ENCODE measurements at places on chromosomes 12 and 14.
A peak's percentile ranks its signal among the peaks of the same experiment; 100 is the strongest.

- no peak for DNase-seq
Observed at GRCh38 chr12:99049774-99050173, 404.7 kb downstream of the APAF1 start.

GRCh38 chr14:35243956-35244355, 48.2 kb upstream of the PSMA6 start:
- DNase-seq: no peak

GRCh38 chr14:50529288-50530179, 2.8 kb downstream of the MAP4K5 start:
- DNase-seq: no peak

- DNase-seq: no peak
Observed at GRCh38 chr12:29682088-29682487, 101.7 kb downstream of the TMTC1 start.

- no peak for DNase-seq
Observed at GRCh38 chr14:56216626-56217379, 98.6 kb downstream of the PELI2 start.

DNA sequence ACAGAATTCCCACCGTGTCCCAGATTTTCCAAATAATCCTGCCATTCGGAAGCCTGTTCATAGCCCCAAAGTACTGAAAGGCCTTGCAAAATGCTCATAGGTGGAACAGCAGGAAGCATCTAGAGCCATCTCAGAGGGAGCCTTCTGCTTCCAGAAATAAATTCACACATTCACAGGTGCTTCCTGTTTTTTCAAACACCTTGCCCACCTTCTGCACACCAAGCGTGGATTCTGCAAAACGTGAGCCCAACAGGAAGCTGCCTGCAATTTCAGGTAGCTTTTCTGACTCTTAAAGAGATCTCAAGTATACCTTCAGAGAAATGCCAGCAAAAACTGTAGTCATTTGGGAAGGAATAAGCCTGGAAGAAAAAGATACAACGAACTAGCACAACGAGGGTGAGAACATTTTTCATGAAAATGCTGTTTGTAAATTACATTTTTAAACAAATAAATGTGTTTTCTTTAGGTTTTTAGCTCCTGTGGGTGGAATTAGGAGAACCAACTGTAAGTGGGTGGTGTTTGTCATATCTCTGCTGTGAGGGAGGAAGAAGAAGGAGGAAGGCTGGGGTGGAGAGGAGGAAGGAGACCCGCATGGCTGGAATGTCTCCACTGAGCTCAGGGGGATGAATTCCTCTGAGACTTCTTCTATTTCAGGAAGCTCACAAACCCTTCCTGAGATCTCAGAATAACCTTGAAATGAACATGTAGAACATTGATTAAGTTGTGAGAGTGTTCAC, at the start of gene IFNG-AS1:
TSS of gene IFNG-AS1 (plus strand) at position 264 of the 737 bp plus-strand sequence.
- no peak for DNase-seq

DNA sequence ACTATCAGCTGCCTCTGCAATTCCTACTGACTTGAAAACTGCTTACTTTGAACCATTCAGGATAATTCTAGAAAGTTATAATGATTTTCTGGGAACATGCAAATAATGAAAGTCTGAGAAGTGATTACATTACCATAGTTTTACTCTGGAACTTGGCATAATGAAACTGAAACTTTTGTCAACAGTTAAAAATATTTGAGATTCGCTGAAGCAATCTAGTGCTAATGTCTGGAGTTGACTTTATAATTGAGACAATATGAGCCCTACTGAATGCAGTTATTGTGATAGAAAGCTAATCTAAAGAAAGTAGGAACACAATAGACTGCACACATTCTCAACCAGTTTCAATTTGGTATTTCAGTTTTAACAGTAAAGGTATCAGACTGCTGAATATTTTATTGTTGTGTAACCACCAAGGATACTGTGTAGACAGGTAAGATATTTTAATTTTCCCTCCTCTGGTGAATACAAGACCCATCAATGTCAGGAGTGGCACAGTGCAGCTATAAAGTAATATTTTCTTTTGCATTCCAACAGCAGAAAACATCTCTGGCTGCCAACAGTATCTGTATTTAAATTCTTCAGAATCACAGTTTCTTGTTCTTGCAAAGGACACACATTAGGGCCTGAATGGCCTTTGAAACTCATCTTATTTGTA, 483.5 kb downstream of the ATP23 start:
- DNase-seq: no peak

DNA sequence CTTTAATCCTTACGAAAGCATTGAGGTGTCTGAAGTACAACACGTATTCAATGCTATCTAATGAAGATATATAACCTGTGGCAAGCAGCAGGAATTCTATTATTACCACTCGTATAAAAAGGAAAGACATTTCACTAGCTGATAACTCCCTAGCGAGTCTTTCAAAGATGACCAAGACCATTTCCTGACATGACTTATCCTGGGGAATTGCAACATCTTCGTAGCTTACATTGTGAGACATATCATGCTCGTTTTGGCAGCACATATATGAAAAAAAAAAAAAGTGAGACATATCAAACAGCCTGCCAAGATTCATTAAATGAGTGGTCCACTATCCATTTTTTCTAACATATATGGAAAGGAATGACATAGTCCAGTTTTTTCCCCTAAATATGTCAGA, 337.0 kb downstream of the FSCB start:
- no peak for DNase-seq

DNA sequence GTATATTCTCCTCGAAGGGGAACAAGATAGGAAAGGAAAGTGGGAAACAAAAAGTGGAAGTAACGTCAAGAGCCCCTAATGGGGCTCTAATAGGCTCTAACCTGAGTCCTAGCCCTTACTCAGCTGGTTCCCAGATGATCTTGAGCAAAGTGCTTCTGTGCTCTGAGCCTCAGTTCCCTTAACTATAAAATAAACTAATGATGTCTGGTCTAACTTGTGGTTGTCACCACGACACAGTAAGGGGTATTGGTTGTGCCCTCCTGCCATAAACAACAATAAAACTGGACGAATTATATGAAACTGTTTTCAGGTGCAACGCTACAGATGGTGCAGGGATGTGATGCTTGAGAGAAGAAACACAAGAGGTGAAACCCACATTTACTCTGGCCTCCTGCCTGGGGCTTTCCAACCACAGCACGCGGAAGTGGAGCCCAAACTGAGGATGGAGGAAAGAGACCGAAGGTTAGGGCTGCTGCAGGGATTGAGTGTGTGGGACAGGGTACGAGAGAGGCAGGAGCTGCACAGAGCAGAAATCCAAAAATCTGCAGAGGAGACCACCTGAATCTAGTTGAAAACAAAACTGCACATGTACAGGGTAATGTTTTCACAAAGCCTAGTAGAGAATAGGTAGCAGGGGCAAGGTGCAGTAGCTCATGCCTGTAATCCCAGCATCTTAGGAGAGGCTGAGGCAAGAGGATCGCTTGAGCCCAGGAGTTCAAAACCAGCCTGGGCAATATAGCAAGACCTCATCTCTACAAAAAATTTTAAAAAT, 45.6 kb upstream of the BCL2L14 start:
- no peak for DNase-seq

DNA sequence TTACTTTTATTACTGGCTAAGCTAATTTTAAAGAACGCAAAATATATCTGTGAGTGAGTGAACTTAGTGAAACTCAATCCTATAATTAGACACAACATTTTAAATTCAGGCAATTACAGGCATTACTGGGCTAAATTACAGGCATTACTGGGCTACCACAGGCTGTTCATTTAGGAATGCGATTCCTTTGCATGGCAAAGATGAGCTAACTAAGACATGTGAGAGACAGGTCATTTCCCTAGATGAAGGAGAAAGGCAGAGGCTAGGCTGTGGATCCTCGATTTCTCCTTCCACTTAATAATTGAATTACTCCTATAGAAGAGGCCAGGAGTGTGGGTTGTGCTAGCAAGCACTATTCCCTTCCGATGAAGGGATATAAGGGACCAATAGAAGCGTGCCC, 429.4 kb upstream of the LMO3 start:
- DNase-seq: no peak

- no peak for DNase-seq
Observed at GRCh38 chr12:38113991-38114390, 202.6 kb upstream of the ALG10B start.

GRCh38 chr12:65567820-65568219, 256.5 kb upstream of the HMGA2 start:
- DNase-seq: no peak

DNA sequence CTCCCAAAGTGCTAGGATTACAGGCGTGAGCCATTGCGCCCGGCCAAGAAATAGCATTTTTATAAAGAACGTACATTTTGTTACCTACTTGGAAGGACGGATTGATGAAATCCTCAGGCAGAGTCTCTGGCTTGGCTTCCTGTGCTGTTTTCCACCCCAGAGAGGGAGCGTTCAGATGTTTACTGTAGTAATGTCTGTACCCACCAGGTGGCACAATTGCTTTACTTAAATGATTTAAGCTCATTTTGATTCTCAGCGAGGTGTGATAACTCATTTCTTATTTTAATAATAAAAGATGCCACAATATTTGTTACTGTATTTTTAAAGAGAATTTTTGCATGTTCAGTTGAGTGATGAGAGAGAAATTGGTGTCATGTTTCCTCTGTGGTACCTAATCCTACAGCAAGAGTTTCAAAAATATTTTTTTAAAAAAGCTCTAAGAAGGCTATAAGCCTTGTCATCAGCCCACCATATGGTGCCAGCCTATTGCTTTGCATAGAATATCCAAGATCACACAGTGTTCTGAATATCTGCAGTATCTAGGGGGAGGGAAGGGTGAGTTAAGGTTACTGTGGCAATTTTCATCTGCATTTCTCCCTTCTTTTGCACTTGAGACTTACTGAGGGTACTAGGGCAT, 82.6 kb upstream of the TRAF3 start:
- DNase-seq: peak; percentile 28

DNA sequence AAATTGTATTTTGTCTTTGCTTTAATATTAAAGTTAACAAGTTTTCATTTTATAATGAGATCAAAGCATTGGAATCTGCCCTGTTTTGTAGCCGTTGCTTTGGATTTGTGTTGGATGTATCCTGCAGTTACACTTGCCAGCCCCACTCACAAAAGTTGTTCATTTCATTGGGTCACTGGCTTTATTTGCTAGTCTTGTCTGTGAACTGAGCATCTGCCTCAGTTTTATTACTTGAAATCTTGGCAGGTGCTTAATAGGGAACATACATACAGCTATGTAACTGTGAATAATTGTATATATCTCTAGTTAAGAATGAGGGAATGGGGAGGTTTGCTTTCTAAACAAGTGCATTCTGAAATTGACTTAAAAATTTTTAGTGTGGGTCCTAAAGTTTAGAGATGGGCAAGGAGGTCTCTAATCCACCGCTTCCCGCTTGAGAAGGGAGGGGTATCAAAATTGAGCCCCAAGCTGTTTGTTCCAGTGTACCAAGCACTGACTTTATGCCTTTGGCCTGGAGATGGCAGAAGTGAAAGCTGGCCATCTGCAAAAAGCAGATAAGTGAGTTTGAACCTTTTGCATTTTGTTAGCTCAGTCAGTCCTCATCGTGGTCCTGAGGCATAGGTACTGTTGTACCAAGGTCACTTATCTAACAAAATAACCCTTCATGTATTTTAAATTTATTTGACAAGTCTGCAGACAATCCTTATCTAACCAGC, 9.3 kb downstream of the EIF5 start:
- DNase-seq: no peak

GRCh38 chr14:103031956-103032355, 25.4 kb downstream of the CDC42BPB start:
- no peak for DNase-seq

DNA sequence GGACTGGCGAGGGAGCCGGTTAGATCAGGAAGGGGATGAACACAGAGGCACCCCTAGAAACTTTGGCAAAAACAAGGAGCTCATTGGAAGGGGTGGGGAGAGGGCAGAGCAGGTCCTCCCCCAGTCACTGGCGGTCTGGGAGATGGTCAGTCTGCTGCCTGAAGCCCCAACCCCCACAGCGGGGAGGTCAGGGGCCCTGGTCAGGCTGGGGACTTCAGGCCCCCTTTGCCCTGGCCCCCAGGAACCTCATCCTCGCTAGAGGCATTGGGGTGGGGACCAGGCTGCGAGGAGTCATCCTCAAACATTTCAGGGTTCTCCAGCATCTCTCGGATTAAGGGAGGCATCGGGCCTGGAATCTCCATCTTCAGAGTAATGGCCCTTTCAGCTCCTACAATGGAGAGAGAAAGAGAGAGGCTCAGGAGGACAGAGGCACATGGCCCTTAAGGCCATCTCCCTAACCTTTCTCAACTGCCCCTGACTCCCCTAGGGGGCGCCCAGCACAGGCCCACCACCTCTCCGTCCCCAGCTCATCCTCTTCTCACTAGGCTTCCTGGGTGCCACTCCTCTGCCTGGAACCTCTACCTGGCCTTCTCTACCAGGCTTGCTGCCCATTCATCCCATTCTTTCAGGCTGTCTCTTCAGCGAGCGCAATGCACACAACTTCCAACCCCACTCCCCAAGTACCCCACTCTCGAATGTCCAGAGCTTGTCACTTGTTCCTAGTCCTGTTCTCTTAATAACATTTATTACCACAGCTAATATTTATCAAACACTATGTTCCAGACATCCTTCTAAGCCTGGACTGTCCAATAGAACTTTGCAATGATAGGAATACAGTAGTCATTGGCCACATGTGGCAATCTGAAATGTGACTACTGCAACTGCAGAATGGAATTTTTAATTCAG, 4.7 kb upstream of the ITGB7 start:
- no peak for DNase-seq

GRCh38 chr12:62044450-62045135, 215.6 kb upstream of the USP15 start:
- no peak for DNase-seq

Data from stimulated activated CD4-positive, alpha-beta T cell treated with anti-CD3 and anti-CD28 coated beads, Interleukin-4, amount 100 ng/mL, for 4 hours (primary cell).